ENCODE measurements at places on chromosomes 11 and 22.

DNA sequence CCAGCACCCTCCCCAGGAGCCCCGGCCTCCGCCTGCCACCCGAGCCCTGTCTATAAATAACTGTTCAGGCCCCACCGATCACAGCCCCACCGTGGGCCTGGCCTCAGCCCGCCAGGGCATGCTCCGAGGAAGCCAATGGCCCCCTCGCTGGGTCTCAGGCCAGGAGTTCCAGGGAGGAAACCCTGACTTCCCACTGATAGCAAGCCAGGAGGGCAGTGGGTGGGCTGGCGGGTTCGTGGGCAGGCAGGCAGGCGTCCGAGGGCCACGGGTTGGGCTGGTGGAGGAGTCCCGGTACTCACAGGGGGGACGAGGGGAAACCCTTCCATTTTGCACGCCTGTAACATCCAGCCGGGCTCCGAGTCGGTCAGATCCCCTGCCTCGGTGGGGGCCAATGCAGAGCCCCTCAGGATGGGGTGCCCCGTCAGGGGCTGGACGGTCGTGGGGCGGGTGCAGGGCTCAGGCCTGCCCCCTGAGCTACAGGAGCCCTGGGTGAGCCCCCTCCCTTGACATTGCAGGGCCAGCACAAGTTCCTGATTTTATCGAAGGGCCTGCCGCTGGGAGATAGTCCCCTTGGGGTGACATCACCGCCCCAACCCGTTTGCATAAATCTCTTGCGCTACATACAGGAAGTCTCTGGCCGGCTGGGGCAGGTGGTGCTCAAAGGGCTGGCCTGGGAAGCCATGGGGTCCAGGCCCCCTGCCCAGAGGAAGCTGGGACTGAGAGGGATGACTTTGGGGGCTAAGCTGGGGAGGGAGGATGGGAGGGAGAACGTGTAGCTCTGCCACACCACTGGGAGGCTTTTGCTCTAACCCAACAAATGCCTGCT, at the start of gene SPI1:
Gene SPI1, minus strand, starts transcription at position 538 of the 826 bp plus-strand sequence. Its CDS starts 194 bp downstream, at position 344.
- no peak for DNase-seq

GRCh38 chr22:37337204-37337943, 55.1 kb downstream of the CYTH4 start:
- DNase-seq = no peak

GRCh38 chr11:3610846-3611245, 30.9 kb downstream of the ART5 start:
- no peak for DNase-seq

GRCh38 chr11:116375221-116375620, 397.6 kb downstream of the BUD13 start:
- DNase-seq = no peak

DNA sequence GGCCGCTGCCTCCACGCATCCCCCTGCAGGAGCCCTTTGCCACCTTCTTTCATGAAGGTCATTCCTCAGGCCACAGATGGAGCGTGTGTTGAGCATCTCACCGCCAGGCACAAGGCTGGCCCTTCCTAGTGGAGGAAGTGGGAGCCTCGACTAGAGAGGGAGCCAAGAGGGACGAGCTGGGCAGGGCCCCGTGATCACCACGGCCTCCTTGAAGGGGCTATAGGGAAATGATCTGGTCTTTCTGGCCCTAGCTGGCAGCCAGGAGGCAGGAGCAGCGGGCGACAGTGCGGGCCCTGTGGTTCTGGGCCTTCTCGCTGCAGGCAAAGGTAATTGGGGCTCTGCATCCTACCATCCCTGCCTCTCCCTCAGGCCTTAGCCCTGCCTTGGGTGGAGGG, 49.1 kb downstream of the PISD start:
- DNase-seq = no peak

DNA sequence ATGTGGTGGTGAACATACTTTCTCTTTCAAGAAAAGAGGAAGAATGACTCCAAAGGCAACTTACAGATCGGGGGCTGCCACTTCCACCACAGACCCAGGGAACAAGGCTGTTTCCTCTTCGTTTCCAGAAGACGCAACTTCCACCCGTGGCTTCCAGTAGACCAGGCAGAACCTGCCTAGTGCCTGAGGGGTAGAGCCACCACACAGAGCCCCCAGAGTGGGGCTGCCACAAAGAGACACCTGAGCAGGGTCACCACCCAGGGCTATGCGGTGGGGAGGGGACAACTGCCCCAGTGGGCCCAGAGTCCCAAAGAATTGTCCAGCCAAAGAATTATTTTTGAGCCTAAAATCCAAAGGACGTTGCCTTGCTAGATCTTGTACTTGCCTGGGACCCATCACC, 16.7 kb upstream of the PHF21B start:
- no peak for DNase-seq

DNA sequence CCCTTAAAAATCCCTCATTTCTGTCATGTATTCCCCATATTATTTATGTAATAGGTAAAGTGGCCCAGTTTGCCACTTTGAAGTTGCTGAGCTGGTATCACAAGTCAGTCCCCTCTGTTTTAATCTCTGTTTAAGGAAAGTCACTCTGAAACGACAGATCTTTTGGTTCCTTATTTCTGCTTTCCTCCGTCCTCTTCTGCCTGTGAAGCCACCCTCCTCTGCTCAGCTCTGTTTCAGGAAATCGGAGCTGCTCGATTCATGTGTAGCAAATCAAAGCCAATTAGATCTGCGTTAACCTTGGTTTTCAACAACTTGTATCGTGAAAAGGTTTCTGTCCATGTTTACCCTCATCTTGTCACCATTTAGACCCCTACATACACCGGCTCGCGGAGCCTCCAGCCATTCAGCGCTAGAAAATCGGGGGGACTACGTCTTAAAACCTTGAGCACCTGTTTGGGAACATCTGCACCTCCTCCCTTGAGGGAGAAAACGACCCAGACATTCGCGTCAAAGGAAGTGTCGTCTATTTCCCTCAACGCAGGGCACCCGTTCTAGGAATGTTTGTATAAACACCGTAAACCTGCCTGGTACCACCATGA, 576 bp upstream of the SC5D start:
- no peak for DNase-seq

GRCh38 chr11:57370251-57370650, 10.7 kb downstream of the PRG3 start:
- DNase-seq = no peak
